ENCODE measurements at places on chromosomes 1 and 21. TPM values are rescaled to one million over a fixed set of nuclear protein-coding genes. Genes with fewer than 3 reads are reported as not detected.

- DNase-seq: no peak
Measured at GRCh38 chr21:46253610-46254124, 25.1 kb upstream of the LSS start.

The C1orf87 gene
- not detected for total RNA-seq

DNA sequence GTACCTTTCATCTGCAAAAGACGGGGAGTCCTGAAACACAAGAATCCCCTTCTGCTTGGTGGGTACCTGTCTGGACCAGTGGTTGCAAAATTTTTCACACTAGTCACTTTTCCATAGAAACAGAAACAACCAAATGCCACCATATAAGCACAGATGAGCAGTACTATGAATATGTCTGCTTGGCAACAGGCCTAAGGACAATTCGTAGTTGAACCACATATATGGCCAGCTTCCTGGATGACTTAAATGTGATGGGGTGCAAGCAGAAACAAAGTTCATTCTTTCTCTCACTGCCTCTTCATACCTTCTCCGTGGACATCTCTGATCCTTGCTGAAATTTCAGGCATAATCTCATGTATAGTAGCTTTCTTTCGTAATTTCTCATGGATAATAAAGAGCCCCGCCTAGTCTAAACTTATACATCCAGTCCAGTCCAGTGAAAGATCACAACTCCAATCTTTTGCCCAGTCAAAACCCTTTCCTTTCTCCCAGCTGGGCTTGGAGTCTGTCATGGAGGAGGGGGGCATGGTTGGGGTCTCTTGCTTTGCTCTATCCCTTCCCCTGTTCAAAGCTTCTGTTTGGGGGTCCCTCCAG, 7.0 kb downstream of the FCAMR start:
- no peak for DNase-seq

The USP1 gene
- total RNA-seq: 29.8 TPM

DNA sequence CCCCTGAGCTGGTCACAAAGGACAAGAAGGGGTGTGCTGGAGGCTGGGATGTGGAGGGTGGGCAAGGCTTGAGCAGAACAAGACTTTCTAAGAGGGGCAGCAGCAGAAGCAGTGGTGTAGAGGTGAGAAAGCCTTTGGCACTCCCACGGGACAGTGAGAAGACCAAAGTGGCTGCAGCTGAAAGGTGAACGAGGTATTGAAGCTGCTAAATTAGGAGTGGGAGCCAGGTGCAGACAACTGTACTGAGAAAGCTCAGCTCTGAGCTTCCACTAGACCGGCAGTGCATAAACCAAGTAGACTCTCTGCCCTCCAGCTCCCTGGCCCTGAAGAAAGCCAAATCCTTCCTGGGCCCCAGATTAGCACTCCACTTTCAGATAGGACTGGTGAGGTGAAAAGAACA, 93.0 kb downstream of the VWA5B1 start:
- DNase-seq: no peak

GRCh38 chr1:83637009-83637408, 361.9 kb downstream of the TTLL7 start:
- DNase-seq: no peak

- no peak for DNase-seq
Measured at GRCh38 chr1:73306899-73307555, 890.9 kb downstream of the LRRIQ3 start.

- no peak for DNase-seq
Measured at GRCh38 chr1:156821801-156822200, 5.2 kb upstream of the SH2D2A start.

GRCh38 chr21:26934383-26934782, 32.5 kb downstream of the ADAMTS5 start:
- DNase-seq: no peak

DNA sequence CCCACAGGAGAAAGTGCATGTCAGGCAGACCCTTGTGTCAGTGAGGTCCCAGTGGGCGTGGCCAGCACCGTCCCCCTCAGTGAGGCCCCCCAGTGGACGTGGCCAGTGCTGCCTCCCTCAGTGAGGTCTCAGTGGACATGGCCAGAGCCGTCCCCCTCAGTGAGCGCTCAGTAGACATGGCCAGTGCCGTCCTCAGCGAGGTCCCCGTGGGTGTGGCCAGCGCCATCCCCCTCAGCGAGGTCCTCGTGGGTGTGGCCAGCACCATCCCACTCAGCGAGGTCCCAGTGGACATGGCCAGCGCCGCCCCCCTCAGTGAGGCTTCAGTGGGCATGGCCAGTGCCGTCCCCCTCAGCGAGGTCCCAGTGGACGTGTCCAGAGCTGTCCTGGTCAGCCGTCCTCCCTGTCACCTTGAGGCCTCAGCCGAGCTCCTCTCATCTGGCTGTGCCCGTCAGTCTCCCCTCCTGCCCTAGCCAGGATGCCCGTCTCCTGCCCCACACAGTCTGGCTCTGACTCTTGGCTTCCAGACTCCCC, 35.5 kb downstream of the PDE9A start:
- no peak for DNase-seq

DNA sequence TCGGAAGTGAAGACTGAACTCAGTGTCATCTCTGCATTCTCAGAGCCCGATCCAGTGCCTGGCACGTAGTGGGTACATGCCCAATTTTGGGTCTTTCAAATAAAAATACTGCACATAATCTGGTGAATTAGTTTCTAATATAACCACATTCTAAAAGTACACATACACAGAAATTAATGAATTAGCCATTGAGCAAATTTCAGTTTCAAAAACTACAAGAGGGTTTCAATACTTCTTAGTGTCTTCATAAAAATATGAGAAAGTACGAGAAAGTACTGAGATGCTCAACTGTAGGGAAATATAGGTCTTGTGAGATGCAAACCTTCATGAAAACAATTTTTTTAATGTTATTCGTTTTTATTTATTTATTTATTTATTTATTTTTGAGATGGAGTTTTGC, 86.9 kb downstream of the SMYD2 start:
- no peak for DNase-seq

DNA sequence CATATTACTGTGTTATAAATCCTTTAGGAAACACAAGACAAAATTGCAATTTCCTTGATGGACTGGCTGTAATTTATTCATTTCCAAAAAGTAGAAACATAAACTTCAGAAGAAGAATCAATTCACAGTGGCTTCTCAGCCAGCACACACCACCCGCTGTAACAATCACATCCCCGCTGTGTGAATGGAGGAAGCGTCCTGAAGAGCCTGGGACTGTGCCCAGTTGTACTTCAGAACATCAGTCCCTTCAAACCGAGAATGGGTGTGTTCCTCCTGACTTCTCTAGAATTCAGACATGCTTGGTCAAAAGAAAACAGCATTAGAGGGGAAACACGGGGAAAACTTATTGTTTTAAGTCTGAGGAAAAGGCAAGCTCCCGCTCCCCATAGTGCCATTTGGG, 28.8 kb upstream of the CD84 start:
- DNase-seq: no peak

GRCh38 chr1:9284061-9284460, 8.6 kb upstream of the SPSB1 start:
- no peak for DNase-seq

GRCh38 chr1:35702508-35702907, 16.2 kb downstream of the C1orf216 start:
- no peak for DNase-seq

The SPRR5 gene
- total RNA-seq: not detected

- DNase-seq: no peak
Measured at GRCh38 chr1:77336729-77337128, 54.9 kb downstream of the AK5 start.

DNA sequence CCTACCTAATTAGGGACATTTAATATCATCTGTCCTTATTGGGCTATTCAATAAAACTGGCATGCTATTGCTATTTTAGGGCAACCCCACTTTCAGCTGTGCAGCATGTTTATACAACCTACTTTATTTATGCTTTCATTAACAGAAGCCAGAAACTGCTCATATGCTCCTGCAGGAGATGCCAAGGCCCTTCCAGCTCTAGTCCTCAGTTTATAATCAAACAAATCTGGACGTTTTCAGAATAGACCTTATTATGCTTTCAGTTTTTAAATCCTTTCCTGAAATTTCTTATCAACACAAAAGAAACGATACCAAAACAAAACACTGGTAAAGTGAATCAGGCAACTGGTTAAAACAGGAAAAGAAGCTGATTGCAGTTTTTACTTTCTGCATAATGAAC, 53.2 kb downstream of the PTGS2 start:
- no peak for DNase-seq

DNA sequence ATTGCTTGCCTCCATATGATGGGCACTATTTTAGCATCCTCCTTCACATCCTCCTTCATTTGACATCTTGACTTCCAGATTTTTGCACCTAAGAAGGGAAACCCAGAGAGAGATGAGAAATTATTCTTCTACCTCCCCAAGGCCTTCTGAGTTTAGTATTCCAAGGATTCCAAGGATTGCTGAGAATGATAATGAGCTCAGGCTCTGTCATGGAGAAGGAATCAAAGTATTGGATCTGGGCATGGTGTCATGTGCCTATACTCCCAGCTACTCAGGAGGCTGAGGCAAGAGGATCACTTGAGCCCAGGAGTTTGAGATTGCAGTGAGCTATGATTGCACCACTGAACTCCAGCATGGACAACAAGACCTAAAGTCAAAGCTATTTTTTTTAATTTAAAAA, 26.6 kb upstream of the ZNF281 start:
- DNase-seq: no peak

DNA sequence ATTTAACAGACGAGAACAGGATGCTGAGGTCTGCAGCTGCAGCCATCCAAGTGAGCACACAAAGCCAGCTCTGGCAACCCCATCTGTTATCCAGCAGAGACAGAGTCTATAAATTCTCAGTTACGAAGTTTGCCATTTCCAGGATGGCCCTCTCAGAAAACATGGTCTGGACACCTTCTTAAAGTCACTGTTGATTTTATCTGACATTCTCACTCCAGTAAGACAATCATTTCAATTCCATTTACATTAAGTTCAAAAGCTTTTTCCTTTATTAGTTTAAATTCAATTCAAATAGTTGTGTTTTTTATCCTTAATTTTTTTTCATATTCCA, 125.5 kb downstream of the DMRTB1 start:
- DNase-seq: no peak

DNA sequence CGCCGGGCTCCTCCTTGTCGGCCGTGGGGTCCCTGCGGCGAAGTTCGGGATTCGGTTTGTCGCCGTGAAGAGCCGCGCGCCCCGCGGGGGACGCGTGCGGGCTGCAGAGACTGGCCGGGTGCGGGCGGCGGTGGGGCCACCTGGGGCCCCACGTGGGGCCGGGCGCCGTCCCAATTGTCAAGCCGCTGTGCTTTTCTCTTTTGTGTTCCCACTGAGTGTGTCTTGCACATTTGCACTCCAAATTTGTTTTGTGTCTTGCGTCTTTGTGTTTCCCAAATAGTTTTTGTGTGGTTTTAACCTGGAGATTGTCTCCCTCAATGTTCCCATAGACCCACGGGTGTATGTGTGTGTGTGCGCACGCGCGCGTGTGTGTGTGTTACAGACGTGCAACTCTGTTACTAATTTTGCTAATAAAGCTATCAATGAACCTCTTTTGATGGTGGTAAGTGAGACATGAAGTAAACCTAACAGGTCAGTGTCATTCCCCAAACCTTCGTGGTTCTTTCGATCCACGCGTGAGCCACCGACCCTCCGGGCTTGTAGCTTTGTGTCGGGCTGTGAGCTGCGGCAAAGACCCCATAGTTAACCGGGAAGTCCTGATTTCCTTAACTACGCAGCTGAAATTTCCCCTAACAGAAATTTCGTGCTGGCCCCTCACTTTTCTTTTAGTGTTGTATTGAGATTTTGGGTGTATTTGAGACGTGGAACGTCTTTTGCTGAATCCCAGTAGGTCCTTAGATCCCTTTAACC, 708 bp downstream of the PRDM2 start:
- no peak for DNase-seq

The LY9 gene
- 0.66 TPM for total RNA-seq

- DNase-seq: no peak
Measured at GRCh38 chr1:66315671-66316070, 218.3 kb upstream of the SGIP1 start.

- DNase-seq: no peak
Measured at GRCh38 chr1:2208309-2209239, 14.0 kb upstream of the FAAP20 start.

DNA sequence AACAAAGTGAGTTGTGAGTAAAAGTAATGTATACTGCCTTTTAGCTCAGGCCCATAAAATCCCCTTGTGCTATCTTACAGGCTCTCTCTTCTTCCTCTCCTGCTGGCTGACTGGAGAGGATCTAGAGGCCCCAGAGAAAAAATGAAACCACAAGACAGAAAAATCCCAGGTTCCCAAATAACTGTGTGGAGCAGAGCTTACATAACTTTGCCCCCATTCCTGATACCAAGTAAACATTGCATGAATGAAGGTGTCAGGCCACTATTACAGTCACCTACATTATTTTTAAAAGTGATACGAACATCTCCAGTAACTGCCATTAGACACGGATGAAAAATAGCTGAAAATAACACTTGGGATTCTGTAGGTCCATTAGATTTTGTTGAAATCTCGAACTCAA, 386.0 kb upstream of the NR5A2 start:
- DNase-seq: no peak

DNA sequence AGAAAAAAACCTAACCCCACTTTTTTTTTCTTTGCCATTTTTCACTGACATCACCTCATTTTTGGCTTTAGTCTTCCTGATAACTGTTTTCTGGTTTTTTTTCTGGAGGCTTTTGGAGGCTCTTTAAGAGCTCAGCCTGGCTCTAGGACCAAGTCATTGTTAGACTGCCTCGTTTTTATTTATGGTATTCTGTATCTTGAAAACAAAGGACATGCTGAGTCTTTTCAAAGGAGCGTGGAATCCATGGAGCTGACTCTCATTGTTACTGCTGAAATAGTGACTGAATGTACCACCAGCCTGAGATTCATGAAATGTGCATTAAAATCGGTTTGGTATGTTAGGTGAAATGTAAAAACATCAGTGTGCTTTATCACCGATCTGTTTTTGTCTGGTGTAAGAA, 28.0 kb downstream of the RASAL2 start:
- no peak for DNase-seq

- no peak for DNase-seq
Measured at GRCh38 chr1:46523496-46524353, 27.7 kb downstream of the KNCN start.

DNA sequence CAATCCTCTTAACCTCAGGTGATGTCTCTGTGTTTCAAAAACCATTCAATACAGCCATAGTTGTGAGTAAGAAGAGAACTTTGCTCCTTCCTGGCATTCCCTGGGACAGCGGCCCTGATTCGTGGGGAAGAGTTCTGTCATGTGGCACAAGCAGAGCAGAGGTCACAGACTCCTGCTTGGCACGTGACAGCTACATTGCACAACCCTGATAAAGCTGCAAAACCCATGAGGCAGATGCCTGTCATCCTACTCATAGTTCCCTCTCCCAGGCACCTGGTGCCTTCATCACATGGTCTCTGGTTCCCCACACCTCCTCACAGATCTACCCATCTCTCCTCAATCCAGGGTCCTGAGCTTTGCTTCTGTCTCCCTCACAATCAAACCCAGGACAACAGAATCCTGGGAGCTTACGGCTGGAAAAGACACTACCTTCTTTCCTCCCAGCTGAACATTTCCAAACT, 70.8 kb downstream of the PLPP3 start:
- DNase-seq: no peak

DNA sequence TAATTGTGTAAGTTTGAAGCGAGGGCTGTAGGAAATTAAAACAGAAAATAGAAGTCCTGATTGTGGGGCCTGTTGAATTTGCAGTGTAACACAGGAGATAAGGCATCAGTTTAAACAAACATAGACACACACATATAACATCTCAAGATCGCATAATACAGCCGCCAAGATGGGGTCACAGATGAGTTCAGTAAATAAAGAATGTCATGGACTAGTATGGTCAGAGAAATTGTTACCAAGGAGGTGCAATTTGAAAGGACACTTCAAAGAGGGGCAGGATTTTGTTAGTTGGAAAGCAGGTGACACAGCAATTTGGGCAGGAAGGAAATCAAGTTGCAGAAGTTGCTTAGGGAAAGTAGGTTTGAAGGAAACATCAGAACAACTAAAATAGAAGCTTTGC, 450.0 kb downstream of the USP25 start:
- no peak for DNase-seq
